ENCODE measurements at places on chromosomes 6 and 20.

GRCh38 chr6:31070711-31071197 is 41.6 kb downstream of the C6orf15 start:
- no peak overlapping the region for H3K27ac ChIP-seq
- DNase-seq, result peak; percentile 87
- H3K36me3 ChIP-seq, result no peaks in the 10 kb centered on the region
- no peak overlapping the region for H3K4me3 ChIP-seq
- no peaks in the 10 kb centered on the region for H3K4me1 ChIP-seq
- no peaks in the 10 kb centered on the region for H3K27me3 ChIP-seq

DNA sequence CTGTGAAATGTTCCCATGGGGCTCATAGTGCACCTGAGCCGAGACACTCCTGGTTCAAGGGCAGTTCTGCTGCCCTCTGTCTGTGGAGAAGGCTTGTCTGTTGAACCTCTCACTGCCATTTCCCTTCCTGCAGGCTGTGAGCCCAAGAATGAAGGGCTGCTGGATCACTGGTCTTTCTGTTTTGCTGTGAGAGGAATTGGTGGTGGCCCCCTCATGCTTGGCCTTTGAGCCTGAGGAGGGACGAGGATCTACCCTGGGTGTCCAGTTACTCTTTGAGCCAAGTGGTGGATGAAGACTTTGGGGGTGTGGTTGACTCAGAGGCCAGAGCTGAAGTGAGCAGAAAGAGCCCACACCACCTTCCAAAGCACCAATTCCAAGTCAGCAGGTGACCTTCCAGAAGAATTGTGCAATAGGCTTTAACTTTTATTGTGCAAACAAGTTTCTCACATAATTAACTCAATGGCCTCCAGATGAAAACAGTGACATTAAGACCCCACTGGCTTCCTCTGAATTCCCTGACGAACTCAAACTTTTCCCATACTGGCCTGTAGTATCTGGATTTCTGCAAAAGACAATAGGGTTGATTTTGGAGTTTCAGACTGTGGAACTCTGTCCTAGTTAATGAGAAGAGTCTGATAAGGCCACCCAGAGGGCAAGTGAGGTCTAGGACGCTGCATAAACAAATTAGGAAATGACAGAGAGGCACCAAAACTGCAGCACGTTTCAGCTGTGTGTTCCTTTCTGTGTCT is 101.5 kb downstream of the PHACTR3 start:
- no peak overlapping the region for H3K27ac ChIP-seq
- H3K36me3 ChIP-seq, result no peaks in the 10 kb centered on the region
- no peaks in the 10 kb centered on the region for H3K4me1 ChIP-seq
- no peaks in the 10 kb centered on the region for H3K27me3 ChIP-seq

DNA sequence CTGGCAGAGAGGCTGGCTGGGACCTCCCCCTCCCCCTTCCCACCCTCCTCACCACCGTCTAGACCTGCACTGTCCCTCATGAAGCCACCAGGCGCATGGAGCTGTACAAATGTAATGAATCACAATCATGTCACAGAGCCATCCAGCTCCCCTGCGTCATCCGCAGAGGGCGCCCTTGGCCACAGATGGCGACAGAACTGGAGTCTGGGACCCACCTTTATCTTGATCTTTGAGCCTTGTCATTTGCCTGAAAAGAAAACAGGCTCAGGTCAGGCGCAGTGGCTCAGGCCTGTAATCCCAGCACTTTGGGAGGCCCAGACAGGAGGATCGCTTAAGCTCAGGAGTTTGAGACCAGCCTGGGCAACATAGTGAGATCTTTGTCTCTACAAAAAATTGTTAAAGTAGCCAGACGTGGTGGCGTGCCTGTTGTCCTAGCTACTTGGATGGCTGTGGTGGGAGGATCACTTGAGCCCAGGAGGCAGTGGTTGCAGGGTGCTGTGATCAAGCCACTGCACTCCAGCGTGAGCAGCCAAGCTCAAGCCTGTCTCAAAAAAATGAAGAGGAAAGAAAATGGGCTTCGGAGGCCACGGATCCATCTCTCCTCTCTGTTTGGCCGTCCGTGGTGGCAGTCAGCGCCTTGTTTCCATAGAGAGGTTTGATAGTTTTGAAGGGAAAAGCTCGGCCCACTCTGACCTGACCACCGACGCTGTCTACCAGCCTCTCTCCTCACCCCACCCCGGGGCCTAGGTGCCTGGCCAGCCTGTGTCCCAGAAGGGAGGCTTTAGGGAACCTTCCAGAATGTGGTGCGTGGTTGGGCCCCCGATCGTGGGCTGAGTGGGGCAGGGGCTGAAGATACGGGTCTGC is 6.2 kb downstream of the COL9A3 start:
- H3K4me3 ChIP-seq, result no peak overlapping the region
- peak overlapping the region; percentile 25 for H3K27ac ChIP-seq
- DNase-seq, result peak; percentile 86

DNA sequence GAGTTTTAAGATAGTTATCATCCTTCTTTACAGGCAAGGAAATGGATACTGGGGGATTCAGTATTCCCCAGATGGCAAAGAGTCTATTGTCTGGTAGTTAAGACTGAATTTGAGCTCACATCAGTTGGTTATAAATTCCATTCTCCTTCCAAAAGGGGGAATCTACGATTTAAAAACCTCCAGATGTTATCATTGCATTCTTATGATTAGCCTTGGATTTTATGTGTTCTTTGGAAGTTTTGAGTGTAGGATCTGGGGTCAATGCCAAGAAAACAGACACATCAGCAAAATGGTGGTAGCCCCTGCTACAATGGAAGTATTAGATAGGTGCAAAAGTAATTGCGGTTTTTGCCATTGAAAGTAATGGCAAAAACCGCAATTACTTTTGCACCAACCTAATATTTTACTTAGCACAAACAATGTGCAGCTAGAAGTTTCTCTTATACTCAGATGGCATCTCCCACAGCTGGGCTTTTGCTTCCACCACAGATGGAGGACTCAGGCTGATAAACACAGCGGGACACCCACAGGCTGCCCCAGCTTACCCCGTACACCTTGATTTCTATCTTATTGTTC is 168.2 kb upstream of the RIN2 start:
- no peak for DNase-seq
- H3K27ac ChIP-seq, result no peak overlapping the region
- no peaks in the 10 kb centered on the region for H3K27me3 ChIP-seq
- H3K4me1 ChIP-seq, result peaks cover 6% of the 10 kb centered on the region

- H3K36me3 ChIP-seq, result no peaks in the 10 kb centered on the region
- H3K4me1 ChIP-seq, result no peaks in the 10 kb centered on the region
- H3K27me3 ChIP-seq, result no peaks in the 10 kb centered on the region
- H3K27ac ChIP-seq, result peak overlapping the region; percentile 98
- DNase-seq, result no peak
These were observed 6.6 kb upstream of the TP53RK start for GRCh38 chr20:46695892-46696291.

- peaks cover under 1% of the 10 kb centered on the region for H3K4me1 ChIP-seq
- H3K27me3 ChIP-seq, result no peaks in the 10 kb centered on the region
- H3K4me3 ChIP-seq, result no peak overlapping the region
- no peak overlapping the region for H3K27ac ChIP-seq
These were observed 556.0 kb upstream of the JAG1 start for GRCh38 chr20:11229772-11230171.

- H3K4me3 ChIP-seq, result no peak overlapping the region
- no peaks in the 10 kb centered on the region for H3K27me3 ChIP-seq
- peaks cover 85% of the 10 kb centered on the region for H3K36me3 ChIP-seq
- peaks cover 17% of the 10 kb centered on the region for H3K4me1 ChIP-seq
These were observed 15.8 kb downstream of the ADNP start for GRCh38 chr20:50915424-50915823.

GRCh38 chr20:15986690-15987089 is 586.6 kb downstream of the KIF16B start:
- DNase-seq, result no peak
- H3K27ac ChIP-seq, result no peak overlapping the region
- H3K27me3 ChIP-seq, result no peaks in the 10 kb centered on the region
- no peaks in the 10 kb centered on the region for H3K4me1 ChIP-seq

GRCh38 chr6:91241946-91242613 is 655.2 kb upstream of the MAP3K7 start:
- H3K27me3 ChIP-seq, result no peaks in the 10 kb centered on the region
- no peak overlapping the region for H3K27ac ChIP-seq
- H3K36me3 ChIP-seq, result no peaks in the 10 kb centered on the region
- DNase-seq, result no peak
- no peaks in the 10 kb centered on the region for H3K4me1 ChIP-seq

DNA sequence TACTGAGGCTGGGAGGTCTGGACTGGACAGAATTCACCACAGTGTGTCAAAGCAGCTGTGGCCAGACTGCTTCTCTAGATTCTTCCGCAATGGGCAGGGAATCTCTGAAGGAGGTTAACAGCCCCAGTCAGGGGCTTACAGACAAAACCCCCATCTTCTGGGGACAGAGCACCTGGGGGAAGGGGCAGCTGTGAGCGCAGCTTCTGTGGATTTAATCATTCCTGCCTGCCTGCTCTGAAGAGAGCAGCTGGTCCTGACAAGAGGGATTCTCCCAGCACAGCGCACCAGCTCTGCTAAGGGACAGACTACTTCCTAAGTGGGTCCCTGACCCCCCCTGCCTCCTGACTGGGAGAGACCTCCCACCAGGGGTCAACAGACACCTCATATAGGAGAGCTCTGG is 32.5 kb upstream of the UNC93A start:
- DNase-seq, result peak; percentile 22
- H3K4me1 ChIP-seq, result no peaks in the 10 kb centered on the region
- no peak overlapping the region for H3K4me3 ChIP-seq
- H3K36me3 ChIP-seq, result no peaks in the 10 kb centered on the region
- no peak overlapping the region for H3K27ac ChIP-seq

DNA sequence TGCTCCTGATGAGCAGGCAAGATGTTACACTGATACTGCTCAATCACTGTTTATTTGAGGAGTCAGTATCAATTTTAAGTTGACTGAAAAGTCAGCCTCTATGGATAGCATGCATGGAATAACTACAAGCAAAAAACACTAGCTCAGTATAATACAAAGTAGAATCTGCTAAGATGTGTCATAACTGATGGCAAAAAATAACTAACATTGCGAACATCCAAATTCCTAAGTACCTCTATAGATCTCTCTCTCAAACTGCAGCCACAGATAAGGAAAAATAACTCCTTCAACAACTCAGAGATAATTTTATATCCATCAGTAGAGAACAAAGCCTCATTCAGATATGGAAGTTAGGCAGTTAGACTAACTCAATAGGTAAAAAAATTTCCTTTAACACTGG is 16.3 kb downstream of the HDAC2 start:
- H3K4me3 ChIP-seq, result no peak overlapping the region
- H3K4me1 ChIP-seq, result no peaks in the 10 kb centered on the region
- peaks cover 95% of the 10 kb centered on the region for H3K36me3 ChIP-seq
- no peak for DNase-seq

DNA sequence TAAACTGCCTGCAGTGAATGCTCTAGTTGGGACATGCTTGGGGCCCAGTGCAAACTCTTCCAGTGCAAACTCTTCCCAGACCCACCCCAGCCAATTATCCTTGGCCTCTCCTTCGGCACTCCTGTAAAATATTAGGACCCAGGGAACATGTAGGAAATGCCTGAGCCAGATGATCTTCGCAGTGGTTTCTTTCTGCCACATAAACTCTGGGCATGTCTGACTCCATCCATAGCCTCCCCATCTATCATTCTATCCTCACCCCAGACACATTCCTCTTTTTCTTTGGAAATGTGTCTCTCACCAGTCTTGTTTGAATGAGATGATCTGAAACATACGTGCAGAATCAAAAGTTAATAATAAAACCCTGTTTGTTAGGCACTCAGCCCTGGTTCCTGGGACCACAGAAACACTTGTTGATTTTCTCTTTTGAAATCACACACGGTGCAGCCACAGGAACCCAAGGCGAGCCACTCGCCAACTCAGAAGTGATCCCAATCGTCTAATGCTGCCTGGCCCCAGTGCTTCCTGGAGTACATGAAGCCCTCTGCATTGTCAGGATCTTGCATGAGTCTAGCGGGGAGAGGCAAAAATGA is 108.9 kb upstream of the CST7 start:
- H3K4me3 ChIP-seq, result no peak overlapping the region
- H3K4me1 ChIP-seq, result peaks cover 18% of the 10 kb centered on the region
- DNase-seq, result no peak
- no peaks in the 10 kb centered on the region for H3K27me3 ChIP-seq
- H3K27ac ChIP-seq, result no peak overlapping the region
- no peaks in the 10 kb centered on the region for H3K36me3 ChIP-seq

- DNase-seq, result peak; percentile 10
- H3K36me3 ChIP-seq, result no peaks in the 10 kb centered on the region
- no peaks in the 10 kb centered on the region for H3K4me1 ChIP-seq
- H3K27ac ChIP-seq, result no peak overlapping the region
These were observed 20.9 kb downstream of the L3MBTL1 start for GRCh38 chr20:43528258-43528875.

DNA sequence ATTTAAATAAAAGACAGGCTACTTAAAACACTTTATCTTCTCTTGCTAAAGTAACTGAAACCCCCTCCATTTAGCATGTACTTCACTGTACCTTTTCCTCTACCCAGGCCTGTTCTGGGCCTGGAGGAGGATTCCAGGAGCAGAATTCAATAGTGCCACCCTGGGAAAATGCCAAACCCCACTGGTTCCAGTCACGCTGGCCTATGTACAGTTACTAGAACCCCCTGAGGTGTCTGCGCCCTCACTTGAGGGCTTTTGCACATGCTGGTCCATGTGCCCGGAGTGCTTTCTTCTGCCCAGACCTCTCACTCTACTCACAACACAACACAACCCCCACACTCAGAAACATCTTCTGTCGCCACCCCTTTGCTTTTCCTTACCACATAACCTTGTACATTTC is 45.5 kb downstream of the TRAM2 start:
- H3K4me3 ChIP-seq, result no peak overlapping the region
- no peak overlapping the region for H3K27ac ChIP-seq
- no peaks in the 10 kb centered on the region for H3K27me3 ChIP-seq

- DNase-seq, result no peak
- H3K36me3 ChIP-seq, result no peaks in the 10 kb centered on the region
- H3K27ac ChIP-seq, result no peak overlapping the region
- H3K27me3 ChIP-seq, result no peaks in the 10 kb centered on the region
These were observed 226.4 kb upstream of the PLCB4 start for GRCh38 chr20:8842525-8842924.

GRCh38 chr20:17622851-17623508 is 53.1 kb downstream of the DSTN start:
- H3K4me3 ChIP-seq, result no peak overlapping the region
- no peak overlapping the region for H3K27ac ChIP-seq
- H3K27me3 ChIP-seq, result no peaks in the 10 kb centered on the region
- H3K4me1 ChIP-seq, result no peaks in the 10 kb centered on the region
- H3K36me3 ChIP-seq, result peaks cover 90% of the 10 kb centered on the region

- H3K4me3 ChIP-seq, result peak overlapping the region; percentile 50
- no peak for DNase-seq
- H3K36me3 ChIP-seq, result no peaks in the 10 kb centered on the region
- no peaks in the 10 kb centered on the region for H3K27me3 ChIP-seq
These were observed 214.3 kb upstream of the MARCKS start for GRCh38 chr6:113642714-113643406.

DNA sequence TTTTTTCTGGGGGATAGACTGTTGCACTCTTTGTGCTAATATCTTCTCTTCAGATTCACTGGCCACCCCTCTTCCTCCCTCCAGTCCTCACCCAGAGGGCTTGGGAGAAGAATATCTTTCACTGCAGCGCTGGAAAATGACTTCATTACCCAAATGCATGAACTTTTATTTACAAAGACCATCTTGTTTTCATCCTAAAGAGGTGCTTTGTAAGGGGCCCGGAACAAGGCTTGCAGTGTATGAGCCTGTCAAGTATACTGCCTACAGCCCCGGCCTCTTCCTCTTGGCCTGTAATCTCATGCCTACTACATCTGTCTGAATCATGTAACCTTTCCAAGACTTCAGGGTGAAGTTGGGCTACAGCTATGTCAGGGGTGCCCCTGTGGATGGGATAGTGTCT is 554 bp upstream of the LAMA4 start:
- H3K27ac ChIP-seq, result peak overlapping the region; percentile 37
- H3K27me3 ChIP-seq, result peaks cover 14% of the 10 kb centered on the region
- H3K4me3 ChIP-seq, result peak overlapping the region; percentile 83
- no peak for DNase-seq

Measured in endodermal cell (in vitro differentiated cells).